ENCODE measurements at places on chromosomes 7 and 10.
A peak's percentile ranks its signal among the peaks of the same experiment; 100 is the strongest.

- no peak for DNase-seq
These were observed 256.2 kb upstream of the FERD3L start for GRCh38 chr7:19401461-19401860.

- peak; percentile 64 for DNase-seq
These were observed 40.3 kb upstream of the GTF2I start for GRCh38 chr7:74617180-74617744.

- DNase-seq = no peak
These were observed 69.4 kb upstream of the GSDME start for GRCh38 chr7:24826662-24827020.

GRCh38 chr7:2670720-2671391 lies 17.1 kb upstream of the AMZ1 start:
- DNase-seq = peak; percentile 87

DNA sequence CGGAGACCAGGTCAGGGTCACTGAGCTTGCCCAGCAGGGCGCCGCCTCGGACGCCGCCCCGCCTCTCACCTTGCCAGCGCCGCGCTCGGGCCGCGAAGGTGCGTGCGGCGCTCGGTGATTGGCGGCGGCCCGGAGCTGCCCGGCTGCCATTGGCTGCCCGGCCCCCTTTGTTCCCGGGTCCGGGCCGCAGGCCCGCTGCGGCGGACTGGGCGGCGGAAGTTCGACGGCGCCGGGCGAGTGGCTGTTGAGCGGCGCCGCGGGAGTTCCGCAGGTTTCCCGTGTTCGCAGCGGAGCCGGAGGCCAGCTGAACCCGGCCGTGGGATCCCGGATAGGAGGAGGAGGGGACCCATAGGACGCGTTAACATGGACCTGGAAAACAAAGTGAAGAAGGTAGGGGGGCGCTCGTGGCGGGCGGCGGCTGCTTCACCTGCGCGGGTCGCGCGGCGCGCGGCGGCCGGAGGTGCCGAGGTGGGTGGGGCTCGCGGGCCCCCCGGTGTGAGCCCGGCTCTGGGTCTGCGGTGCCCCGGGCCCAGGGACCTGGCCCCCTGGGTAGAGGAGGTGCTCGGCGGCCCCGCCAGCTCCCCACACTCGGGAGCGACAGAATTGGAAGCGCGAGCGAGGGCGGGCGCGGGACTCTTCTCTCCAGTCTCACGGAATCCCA lies at the start of gene TES:
Gene TES, plus strand, starts transcription at position 195 of the 661 bp plus-strand sequence. Its CDS starts 169 bp downstream, at position 364.
- peak; percentile 90 for DNase-seq

GRCh38 chr10:30433730-30434272 lies at the start of gene MAP3K8:
Gene MAP3K8, plus strand, starts transcription at chr10:30434184. Its CDS starts 4,755 bp downstream, at chr10:30438939.
- DNase-seq = peak; percentile 94

- DNase-seq = peak; percentile 33
These were observed 134.6 kb downstream of the ARHGAP22 start for GRCh38 chr10:48470115-48470892.

- DNase-seq = no peak
These were observed 29.2 kb downstream of the SORBS1 start for GRCh38 chr10:95531994-95532399.

GRCh38 chr7:133102276-133103060 lies 20.6 kb upstream of the CHCHD3 start:
- DNase-seq = no peak

DNA sequence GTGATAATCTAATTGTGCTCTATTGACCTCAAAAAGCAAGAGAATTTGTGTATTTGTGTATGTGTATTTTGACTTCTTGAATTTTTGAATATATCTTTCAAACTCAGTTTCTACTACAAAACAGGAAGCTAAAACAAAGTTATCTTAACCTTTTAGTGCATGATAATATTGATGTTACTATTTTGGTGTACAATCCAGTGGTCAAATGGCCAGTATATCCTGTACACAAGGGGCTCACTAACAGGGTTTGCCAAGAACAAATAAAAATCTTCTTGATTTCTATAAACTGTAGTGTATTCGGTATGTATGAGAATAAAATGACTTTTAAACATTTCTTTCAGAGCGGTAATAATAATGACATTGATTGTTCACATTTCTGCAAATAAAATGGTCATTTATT lies 69.6 kb downstream of the FOXP2 start:
- no peak for DNase-seq

GRCh38 chr7:80681272-80681885 lies 42.9 kb downstream of the CD36 start:
- DNase-seq = no peak

DNA sequence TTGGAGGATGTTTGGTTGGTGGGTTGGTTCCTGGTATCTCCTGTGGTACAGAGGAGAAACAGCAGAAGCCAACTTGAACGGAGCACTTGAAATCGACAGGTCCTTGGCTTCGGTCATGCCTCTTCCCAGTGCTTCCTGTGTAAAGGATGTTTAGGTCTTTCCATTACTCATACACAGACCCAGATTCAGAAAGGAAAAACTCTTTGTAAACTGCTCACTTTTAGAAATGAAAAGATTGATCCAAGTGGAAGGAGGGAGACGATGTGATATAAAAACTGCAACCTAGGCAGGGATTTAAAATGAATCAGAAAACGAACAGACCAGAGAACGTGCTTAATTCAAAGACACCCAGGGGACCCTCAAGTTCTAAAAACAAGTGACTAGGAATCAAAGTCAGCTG lies 338.4 kb downstream of the GALNT17 start:
- DNase-seq = no peak

- no peak for DNase-seq
These were observed 204.7 kb downstream of the SEMA3D start for GRCh38 chr7:84982199-84982598.

- DNase-seq = no peak
These were observed 188.4 kb downstream of the SEM1 start for GRCh38 chr7:96521068-96521894.

DNA sequence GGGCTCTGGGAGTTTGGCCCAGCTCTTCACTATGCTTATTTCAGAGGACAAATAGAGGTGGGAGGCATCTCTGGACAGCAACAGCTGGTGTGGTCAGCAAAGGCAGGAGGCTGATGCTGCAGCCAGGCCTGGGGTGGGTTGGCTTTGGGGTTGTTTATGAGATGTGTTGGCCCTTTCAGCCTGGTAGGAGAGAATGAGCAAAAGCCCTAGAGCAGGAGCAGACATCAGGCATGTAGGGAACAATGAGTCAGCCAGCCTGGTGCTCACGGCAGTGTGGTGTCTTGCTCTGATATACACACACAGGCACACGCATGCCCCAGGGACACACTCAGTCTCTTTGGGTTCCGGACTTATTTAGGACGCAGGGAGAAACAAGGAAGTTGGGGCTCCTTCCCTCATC lies 157.1 kb downstream of the PRKCQ start:
- DNase-seq = peak; percentile 73

- no peak for DNase-seq
These were observed 158.6 kb downstream of the SNX13 start for GRCh38 chr7:17781491-17782215.

GRCh38 chr10:89238956-89239644 lies 12.5 kb downstream of the LIPA start:
- no peak for DNase-seq

GRCh38 chr10:80459047-80459865 lies 5.1 kb downstream of the TSPAN14 start:
- DNase-seq = peak; percentile 84

DNA sequence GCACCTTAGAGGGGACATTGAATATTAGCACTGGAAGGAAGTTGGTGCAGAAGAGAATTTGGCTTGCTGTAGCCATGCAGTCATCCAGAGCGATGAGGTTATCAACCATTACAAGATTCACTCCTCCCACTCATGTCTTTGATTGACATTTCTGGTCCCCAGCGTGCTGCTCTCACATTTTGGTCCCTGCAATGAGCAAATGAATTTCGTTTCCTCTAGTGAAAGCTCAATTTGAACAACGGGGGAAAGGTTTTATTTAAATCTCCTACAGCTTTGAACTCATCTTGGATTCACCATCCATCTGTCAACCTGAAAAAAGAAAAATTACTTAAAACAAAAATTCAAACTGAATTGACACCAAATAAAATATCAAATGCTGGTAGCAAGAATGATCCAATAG lies 975.2 kb downstream of the NRG3 start:
- DNase-seq = no peak

DNA sequence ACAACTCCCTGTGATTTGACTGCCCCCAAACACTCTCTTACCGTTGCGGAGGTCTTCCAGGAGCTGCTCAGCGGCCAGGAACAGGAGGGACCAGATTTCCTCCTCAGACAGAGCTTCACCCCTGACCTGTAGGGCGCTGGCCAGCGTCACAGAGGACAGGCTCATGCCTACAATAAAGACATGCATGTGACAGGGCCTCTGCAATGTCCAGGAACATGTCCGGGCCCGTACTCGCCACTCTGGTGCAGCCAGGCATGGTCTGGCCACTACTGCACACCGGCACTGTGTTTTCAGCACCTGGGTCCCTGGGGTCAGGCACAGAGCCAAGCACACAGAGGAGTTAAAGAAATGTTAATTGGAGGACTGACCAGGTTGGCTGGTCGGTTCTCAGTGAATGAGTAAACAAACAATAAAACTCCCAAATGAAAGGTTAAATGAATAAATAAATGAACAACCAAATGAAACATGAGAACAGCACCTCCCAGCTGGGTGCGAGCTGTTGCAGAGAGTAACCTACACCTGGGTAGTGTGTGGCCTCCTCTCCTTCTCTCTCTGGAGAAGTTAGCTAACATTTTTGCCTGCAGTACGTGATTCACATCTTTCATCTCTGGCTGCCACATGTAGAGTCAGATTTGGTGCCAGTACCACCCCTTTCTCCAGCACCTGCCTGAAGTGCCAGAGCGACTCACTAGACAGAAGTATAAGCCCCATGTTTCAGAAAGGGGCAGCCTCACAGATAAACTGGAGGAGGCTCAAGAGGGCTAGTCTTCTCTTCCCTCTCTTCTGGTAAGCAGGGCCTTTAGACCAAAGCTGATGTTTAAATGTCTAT lies 22.8 kb downstream of the FRMPD2 start:
- DNase-seq = no peak

- no peak for DNase-seq
These were observed 71.2 kb downstream of the C10orf105 start for GRCh38 chr10:71648254-71648932.

GRCh38 chr10:99678921-99679320 lies 19.6 kb downstream of the ENTPD7 start:
- no peak for DNase-seq

GRCh38 chr10:87578842-87579401 lies 74.2 kb downstream of the MINPP1 start:
- no peak for DNase-seq

DNA sequence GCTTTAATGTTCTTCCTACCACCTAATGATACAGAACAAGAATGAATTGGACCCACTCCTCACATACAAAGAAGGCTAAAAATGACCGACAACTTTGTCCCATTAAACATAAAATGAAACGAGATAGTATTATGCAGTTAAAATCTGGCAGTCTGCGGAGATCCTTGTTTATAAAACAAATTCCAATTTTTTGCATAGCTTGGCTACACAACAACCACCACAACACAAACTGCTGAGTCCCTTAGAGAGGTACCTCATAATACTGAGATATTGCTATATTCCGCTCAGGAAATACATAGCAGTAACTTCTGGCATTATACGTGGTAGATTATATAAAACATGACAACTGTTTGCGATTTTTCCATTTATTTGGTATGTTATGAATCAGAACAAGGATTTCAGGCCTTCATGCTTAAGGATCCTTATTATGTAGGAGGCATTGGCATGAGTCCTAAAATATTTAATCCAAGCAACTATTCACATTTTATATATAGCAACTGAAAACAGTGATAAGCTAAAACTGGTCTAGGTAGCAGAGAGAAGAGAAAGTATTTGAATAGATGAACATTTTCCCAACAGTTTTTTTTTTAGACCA lies 96.0 kb downstream of the ANK3 start:
- DNase-seq = no peak

- DNase-seq = no peak
These were observed 33.7 kb downstream of the RBM28 start for GRCh38 chr7:128309976-128310375.

- DNase-seq = no peak
These were observed 155.0 kb downstream of the RNF216 start for GRCh38 chr7:5626498-5626897.

- no peak for DNase-seq
These were observed 582.8 kb upstream of the NRP1 start for GRCh38 chr10:33917069-33917780.

DNA sequence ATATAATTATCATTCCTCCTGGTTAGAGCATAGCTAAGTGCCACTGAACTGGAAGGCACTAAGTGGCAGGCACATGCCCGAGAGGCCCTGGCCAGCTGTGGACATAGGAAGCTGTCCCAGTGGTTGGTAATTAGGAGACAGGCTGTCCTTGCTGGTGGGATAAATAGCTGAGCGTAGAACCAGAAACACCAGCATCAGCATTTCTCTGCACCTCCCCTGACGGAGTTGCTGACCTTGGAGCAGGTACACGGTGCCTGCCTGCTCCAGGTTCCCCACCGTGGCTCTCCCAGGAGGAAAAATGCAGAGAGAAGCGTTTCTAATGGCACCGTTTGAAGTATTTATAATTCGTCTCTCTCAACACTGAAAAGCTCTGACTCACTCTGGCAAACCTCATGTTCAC lies 5.6 kb upstream of the ABLIM1 start:
- no peak for DNase-seq

DNA sequence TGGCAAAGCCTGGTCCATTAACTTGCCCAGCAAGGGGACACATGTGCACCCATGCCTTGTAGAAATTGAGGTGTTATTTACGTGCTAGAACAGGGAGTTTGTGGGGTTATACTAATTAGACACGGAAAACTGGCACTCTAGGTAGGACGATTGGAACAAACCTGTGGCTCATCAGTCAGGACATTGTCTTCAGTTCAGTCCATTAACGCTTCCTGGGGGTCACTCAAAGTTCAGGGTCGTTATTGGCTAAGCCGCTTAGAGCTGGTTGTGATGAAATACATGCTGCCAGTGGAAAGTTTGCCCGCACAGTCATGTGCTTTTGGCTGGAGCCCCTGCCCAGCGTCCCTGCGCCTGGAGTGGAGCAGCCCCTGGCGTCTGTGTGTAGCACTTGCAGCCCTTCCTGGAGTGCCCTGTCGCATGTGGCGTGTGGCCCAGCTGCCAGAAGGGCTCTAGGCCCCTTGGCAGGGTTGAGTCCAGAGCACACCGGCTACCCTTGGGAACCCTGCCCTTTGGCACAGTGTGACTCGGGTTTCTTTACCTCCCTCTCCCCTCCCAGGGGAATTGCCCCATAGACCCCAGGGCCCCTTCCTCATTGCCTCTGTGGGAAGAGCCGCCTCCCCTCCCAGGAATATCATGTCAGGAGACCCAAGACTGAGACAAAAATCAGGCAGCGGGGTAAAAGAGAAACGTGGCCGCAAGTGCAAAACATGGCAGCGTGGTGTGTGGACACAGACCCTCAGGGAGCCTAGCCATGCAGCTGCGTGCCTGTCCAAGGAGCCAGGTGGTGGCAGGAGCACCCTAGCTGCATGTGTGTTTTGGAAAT lies 9.8 kb downstream of the ZNF775 start:
- DNase-seq = peak; percentile 59

- DNase-seq = no peak
These were observed 359.8 kb upstream of the LRRTM3 start for GRCh38 chr10:66565999-66566398.

- DNase-seq = peak; percentile 54
These were observed 57.7 kb downstream of the DNAJB6 start for GRCh38 chr7:157394246-157395191.
